ENCODE measurements at places on chromosomes 13 and 19. TPM values are rescaled to one million over a fixed set of nuclear protein-coding genes. Genes with fewer than 3 reads are reported as not detected.

The TNFSF11 gene
- not detected for total RNA-seq

The MAG gene
- not detected for total RNA-seq

The TNNI3 gene
- not detected for total RNA-seq

The POLR2I gene
- total RNA-seq: 90.0 TPM

The ZNF208 gene
- total RNA-seq: 0.85 TPM
